ENCODE measurements at places on chromosomes 11 and 22.

GRCh38 chr22:30396871-30397655, at the start of gene SEC14L2:
Gene SEC14L2 (plus strand): TSS chr22:30397018. CDS start chr22:30397117, 99 bp downstream.
- DNase-seq: peak; percentile 34

- DNase-seq: no peak
Measured at GRCh38 chr11:99555486-99555885, 534.7 kb downstream of the CNTN5 start.

GRCh38 chr11:92859156-92859690, 110.2 kb upstream of the MTNR1B start:
- DNase-seq: no peak

- peak; percentile 65 for DNase-seq
Measured at GRCh38 chr11:132093536-132094259, 723.3 kb downstream of the NTM start.

GRCh38 chr11:21262992-21263391, 593.6 kb downstream of the NELL1 start:
- DNase-seq: no peak

- DNase-seq: no peak
Measured at GRCh38 chr11:35276396-35277145, 137.6 kb downstream of the CD44 start.

DNA sequence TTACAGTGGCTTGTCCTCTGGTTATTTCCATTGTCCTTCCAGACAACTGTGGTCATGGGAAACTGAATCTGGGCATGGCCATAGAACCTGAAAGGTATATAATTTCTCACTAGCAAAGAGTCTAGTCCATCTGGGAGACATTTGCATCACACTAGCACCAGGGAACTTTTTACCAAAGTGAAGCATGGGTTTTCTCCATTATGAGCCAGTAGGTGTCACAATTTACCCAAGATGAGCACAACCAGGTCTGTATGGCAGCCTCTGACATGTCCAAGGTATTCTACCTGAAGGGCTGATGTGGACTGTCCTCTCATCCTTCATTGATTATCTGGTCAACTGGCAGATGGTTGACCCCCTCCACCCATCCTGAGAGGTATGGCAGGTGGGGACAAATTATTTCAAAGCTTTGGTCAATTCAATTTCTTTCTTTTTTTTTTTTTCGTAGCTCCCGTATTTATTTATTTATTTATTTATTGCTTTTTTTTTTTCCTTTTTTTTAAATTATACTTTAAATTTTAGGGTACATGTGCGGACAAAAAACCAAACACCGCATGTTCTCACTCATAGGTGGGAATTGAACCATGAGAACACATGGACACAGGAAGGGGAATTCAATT, 425.9 kb downstream of the TMEM135 start:
- no peak for DNase-seq

- DNase-seq: no peak
Measured at GRCh38 chr11:87356428-87356827, 318.7 kb downstream of the TMEM135 start.

DNA sequence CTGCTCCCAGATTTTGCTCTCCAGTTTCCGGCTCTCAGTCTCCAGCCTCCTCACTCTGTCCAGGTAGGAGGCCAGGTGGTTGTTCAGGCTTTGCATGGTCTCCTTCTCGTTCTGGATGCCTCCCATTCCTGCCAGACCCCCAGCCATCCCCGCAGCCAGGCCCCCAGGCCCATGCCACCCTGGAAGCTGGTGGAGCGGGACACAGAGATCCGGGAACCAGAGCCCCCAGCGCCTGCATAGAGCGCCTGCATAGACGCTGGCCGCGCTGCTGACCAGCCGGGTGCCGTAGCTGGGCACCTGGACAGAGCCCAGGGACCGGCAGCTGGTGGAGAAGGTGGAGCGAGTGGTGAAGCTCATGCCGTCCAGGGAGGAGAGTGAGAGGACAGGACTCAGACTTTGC, 82.7 kb upstream of the LDLRAD3 start:
- no peak for DNase-seq

DNA sequence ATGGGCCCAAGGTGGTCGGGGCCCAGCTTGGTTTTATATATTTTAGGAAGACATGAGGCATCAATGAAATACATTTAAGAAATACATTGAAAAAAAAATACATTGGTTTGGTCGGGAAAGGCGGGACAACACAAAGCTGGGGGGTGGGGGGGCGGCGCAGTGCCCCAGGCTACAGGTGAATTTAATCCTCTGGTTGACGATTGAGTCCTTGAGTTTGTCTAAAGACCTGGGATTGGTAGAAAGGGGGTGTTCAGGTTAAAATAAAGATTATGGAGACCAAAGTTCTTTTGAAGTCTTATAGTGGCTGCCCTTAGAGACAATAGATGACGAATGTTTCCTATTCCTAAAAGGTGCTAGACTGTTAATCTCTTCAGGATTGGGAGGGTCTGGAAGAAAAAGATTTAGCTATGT, 3.1 kb downstream of the IFITM1 start:
- DNase-seq: no peak

DNA sequence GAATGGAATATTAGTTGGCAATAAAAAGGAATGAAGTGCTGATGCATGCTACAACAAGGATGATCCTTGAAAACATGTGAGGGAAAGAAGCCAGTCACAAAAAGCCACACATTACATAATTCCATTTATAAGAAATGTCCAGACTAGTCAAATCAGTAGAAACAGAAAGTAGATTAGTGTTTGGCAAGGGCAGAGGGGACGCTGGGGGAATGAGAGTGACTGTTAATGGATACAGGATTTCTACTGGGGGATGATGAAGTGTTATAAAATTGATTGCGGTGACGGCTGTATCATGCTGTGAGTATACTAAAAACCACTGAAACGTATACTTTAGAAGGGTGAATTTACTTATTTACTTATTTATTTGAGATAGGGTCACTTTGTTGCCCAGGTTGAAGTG, 57.9 kb downstream of the C11orf58 start:
- DNase-seq: peak; percentile 38

- DNase-seq: peak; percentile 23
Measured at GRCh38 chr11:63511048-63511748, 5.3 kb downstream of the LGALS12 start.

DNA sequence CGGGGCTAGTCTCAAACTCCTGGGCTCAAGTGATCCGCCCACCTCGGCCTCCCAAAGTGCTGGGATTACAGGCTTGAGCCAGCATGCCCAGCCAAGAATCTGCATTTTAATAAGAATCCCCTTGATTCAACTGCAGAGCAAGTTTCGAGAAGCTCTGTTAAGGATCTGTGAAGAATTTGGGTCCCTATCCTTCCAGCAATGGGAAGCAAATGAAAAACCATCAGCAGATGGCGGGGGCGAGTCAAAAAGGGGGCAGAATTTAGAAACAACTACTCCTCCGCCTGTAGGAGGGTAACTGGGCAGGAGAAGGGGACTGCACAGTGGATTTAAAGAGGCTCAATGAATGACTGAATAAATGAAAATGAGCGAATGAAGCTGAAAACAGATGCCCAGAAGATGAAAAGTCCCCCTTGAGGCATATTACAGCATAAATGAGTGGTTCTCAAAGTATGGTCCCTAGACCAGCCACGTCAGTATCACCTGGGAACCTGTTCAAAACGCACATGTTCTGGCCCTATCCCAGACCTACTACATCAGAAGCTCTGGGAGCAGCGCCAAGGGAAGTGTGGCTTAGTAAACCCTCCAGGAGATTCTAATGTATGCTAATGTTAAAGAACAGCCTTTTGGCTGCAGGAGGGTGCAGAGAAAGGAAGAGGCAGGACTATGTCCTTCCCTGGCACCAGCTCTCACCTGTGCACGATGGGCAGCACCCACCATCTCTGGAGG, 15.0 kb downstream of the VWCE start:
- no peak for DNase-seq

DNA sequence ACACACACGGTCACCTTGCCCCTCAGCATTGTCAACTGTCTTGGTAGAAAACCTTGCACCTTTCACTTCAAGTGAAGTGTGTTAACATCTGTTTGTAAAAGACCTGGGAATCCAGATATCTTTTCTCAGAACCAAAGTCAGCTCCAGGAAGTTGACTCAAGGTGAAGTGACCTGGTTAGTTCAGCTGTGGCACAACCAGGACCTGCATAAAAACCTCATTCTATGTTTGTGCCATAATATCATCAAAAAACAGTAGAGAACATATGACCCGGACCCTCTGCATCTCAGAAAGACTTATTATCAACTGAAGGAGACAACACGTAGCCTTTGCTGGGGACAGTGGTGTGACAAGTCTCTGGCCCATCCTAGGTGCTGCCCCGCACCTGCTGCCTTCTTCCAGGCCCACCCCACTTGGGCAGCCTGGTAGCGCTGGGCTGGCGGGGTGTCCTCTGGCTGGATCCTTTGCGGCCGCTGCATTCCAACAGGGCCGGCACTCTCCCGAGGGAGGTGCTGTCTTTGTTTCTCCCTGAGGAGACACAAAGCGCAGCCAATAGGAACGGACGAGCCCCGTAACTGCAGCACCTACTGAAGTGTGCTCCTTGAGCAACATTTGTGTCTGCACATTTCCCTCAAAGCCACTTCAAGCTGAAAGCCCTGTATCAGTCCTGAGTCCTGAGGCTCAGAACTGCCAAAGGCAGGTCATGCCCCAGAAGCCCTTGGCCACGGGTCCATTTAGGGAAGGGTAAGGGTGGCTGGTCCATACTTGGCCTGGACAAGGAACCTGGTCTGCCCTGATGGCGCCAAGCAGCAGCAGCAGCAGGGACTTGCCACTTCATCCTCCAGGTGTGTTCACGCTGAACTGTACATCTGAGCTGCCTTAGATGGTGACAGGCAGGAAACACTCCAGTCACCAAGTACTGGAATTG, 25.2 kb downstream of the LRRC74B start:
- no peak for DNase-seq

GRCh38 chr11:126212089-126212660, 593 bp downstream of the FAM118B start:
- DNase-seq: no peak

DNA sequence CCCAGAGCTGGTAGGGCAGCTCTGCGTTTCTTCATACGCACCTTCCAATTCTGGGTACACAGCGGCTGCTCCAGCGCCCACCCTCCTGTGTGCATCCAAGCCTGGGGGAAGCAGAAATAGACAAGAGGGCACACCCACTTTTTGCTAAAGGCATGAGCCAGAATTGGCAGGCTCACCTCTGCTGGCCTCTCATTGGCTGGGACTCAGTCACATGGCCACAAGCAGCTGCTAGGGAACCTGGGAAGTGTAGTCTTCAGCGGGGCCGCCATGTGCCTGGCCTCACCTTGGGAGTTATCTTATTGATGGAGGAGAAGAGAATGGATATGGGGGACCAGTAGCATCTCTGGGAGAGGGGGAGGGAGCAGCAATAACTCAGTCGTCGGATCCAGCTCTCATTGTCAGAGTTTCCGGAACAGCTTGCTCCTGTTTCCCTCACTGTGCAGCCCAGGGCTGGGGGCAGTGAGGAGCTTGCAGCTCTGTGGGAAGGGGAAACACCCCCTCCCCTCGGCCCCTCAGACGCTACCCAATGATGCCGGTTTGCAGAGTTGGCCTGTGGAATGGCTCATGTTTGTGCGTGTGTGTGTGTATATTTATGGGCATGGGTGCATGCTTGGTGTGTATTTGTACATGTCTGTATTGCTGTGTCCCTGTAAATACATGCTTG, 11.8 kb upstream of the MIEF1 start:
- peak; percentile 73 for DNase-seq

DNA sequence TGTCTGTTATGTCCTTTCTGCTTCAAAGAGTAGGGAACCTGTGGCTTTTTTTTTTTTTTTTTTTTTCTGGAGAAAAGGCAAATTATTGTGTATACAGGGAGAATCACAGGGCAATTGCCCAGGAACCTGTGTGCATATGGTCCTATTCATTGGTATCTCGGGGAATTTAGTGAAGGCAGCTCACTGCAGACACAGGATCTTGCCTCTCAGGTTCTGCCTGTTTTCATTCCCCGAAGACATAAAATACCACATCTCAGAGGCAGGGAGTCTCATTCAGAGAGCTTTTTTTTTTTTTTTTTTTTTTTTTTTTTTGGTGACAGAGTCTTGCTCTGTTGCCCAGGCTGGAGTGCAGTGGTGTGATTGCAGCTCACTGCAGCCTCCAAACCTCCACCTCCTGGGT, 88.3 kb downstream of the OSBP2 start:
- no peak for DNase-seq

GRCh38 chr11:131154351-131154750, 216.1 kb upstream of the NTM start:
- DNase-seq: no peak

DNA sequence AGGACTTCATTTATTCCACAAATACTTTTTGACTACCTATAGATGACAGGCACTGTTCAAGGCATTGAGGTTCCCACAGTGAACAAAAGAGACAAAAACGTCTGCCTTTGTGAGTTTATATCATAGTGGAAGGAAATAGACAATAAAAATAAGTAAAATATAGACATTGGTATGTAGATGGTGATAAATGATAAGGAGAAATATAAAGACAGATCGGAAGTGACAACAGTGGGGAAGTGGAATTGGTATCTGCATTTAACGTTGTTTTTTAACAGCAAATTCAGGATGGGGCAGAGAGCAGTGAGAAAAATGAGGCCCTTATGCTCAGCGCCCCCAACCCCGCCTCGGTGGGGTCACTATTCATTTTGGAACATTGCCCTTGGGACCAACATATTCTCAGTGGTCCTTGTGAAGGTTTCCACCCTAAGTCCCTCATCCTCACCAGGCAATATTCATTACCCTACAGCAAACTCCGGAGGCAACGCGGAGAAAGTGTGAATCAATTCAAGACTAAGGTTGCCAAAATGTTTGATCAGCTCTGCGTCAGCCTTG, 627 bp upstream of the PEX26 start:
- no peak for DNase-seq

GRCh38 chr22:39669432-39669831, 98.9 kb downstream of the CACNA1I start:
- no peak for DNase-seq

GRCh38 chr22:24391836-24392217, 35.6 kb upstream of the ADORA2A start:
- DNase-seq: peak; percentile 65

DNA sequence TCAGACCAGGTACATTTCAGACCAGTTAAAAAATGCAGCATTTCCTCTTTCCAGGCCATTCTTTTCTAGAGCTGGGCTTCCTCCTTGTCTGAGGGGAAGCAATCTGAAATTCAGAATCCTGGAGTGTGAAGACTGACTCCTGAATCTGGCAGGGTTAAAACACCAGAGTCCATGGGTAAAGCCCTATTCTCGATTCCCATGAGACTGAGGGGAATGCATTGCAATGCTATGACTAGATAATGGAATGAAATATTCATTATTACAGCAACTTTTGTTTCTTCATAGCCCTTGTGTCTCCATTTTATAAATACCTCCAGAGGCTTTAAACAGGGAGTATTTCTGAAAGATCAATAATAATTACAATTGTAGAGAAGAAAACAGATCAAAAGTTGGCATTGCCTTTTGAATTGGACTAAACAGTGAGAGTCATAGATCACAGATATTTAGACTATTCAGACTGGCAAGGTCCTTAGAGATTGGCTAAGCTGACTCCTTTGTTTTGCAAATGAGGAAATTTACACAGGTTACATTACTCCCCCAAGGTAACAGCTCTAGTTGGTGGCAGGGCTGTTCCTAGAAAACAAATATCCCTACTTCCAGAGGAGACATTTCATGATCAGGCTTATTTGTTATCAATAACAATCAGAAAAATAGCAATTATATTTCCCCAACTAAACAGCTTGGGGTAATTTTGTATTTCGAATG, 632.6 kb upstream of the KIRREL3 start:
- DNase-seq: no peak
